Endothelial cell (in vitro differentiated cells): ENCODE measurements at places on chromosomes 1 and 21. TPM values are rescaled to one million over a fixed set of nuclear protein-coding genes. Genes with fewer than 3 reads are reported as not detected.

DNA sequence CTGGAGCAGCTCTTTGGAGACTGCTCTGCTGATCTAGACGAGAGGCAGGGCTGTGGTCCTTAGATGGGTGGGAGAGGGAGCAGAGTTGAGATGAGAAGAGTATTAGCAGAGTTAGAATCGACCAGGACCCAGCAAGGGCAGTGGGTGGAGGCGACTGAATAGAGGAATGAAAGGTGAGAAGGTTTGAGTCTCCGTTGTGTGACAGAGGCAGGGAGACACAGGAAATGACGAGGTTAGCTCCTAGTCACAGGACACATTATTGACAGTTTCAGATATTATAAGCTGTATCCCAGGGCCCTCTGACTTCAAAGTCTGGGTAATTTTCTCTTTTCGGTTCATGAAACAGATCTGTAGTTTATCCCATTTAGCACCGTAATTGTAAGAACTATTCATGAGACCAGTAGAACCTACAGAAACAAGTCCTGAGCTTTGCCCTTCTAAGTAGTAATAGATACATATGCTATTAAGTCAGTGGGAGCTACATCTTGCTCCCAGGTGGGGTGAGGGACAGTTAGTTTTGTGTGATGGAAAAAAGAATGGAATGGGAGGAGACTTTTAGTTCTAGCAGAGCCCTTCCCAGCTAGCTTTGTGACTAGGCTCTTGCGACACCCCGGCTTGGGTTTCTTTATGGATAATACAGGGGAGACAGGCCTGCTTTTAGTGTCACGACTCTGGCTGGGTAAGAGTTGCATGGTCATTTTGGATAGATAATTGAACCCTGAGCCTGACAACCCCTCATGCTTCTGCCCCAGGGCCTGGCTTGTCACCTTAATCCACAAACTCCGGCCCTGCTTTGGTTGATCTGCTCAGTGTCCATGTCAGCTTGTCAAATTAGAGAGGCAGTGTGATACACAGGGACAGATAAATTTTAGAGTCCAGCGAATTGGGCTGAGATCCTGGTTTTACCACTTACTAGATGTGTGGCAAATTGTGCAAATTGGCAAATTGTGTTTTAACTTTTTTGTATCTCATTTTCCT, 70.2 kb downstream of the UCK2 start:
- no peak overlapping the region for H3K4me3 ChIP-seq
- H3K4me1 ChIP-seq, result peaks cover 46% of the 10 kb centered on the region
- peaks cover 43% of the 10 kb centered on the region for H3K36me3 ChIP-seq
- peak overlapping the region; percentile 32 for H3K27ac ChIP-seq

- peaks cover 4% of the 10 kb centered on the region for H3K36me3 ChIP-seq
- peaks cover 52% of the 10 kb centered on the region for H3K4me1 ChIP-seq
- peaks cover 10% of the 10 kb centered on the region for H3K27me3 ChIP-seq
- no peak for DNase-seq
- no peak overlapping the region for H3K27ac ChIP-seq
Measured at GRCh38 chr1:203663821-203664220, 37.2 kb downstream of the ATP2B4 start.

DNA sequence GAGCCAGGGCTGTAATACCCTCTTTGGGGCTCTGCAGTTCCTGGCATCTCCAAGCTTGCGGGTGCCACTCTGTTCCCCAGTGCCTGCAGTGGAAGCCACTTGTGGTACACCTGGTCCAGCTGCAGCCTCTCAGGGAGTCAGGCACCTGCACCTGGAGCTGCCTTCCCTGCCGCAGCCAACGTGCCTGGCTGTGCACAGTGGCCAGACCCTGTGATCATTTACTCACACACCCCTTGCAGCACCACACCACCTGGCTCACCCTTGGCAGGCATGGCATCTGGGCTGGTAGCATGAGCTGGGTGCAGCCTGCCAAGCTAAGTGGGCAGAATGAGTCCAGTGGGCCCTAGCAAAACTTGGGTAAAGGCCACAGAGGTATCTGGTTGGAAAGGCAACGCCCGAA, 51.1 kb upstream of the NTPCR start:
- no peak overlapping the region for H3K4me3 ChIP-seq
- peaks cover 3% of the 10 kb centered on the region for H3K36me3 ChIP-seq
- no peaks in the 10 kb centered on the region for H3K27me3 ChIP-seq
- no peak for DNase-seq
- no peaks in the 10 kb centered on the region for H3K4me1 ChIP-seq
- H3K27ac ChIP-seq, result no peak overlapping the region

GRCh38 chr1:233935297-233935868, 30.9 kb downstream of the SLC35F3 start:
- no peaks in the 10 kb centered on the region for H3K36me3 ChIP-seq
- H3K4me1 ChIP-seq, result peaks cover 6% of the 10 kb centered on the region
- no peak overlapping the region for H3K27ac ChIP-seq

DNA sequence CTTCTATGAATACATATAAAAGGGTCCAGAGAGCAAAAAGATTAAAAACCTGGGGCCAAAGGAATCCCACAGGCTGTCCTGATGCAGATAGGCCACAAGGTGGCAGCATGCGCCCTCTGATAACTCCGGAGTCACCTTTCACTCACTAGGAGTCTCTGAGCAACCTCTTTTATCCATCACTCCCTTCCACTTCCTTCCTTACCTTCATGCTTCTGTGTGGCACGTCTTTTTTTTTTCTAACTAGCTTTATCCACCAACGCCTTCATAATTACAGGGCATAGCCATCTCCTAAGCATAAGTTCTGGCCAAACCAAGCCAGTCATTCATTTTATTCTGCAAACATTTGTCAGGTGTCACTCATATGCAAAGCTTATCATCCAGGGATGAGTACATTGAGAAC, 3.9 kb upstream of the PGLYRP4 start:
- no peak overlapping the region for H3K27ac ChIP-seq
- H3K27me3 ChIP-seq, result peaks cover 3% of the 10 kb centered on the region
- no peaks in the 10 kb centered on the region for H3K36me3 ChIP-seq
- peaks cover 34% of the 10 kb centered on the region for H3K4me1 ChIP-seq

DNA sequence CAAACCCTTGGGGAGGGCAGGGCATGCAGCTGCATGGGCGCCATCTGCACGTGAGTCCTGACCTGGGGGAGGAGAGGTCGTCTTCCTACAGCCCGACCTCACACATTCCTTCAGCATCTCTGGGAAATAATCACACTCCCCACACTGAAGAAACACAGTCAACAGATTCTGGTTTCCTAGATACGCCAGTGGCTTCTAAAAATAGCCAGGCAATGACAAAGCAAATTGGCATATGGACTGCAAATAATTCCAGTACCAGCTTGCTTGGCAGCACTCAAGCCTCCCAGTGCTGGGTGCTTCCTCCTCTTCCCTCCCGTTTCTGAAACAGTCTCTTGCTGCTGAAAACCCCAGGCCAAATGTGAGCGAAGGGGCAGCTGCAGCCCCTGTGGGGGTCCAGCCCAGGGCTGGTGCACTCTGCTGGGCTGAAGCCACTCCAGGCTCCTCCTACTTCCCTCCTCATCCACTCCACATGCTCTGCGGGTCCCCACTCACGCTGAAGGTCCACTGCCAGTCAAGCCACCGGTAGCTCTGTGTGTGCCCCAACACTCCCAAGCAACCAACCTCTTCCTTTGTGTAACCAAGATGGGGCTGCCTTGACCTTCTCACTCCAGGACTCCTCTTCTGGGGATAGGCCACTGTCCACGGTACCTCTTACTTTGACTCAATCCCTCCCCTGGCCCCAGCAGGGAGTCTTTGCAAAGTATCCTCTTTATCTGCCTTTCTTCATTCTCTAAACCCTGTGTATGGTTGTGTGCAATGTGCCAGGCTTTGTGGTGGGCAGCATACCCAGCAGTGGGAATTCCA, 69.0 kb downstream of the KCND3 start:
- no peak for DNase-seq
- H3K27me3 ChIP-seq, result peaks cover 11% of the 10 kb centered on the region
- no peak overlapping the region for H3K4me3 ChIP-seq
- no peaks in the 10 kb centered on the region for H3K4me1 ChIP-seq

DNA sequence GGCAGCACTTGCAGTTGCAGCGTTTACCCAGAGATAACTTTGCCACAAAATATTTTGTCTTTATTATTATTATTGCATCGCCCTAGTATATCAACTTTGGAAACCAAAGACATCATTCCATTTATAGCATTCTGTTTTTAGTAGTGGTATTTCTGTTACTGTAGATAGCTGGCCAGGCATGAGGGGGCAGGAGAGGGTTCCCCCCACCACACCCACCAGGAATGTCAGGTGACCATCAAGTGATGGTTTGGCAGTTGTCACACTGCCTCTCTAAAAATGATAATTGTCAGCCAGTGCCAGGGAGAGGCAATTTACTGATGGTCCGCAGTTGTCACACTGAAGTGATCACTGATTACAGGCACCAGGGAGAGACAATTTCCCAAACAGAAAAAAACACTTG, 135.6 kb downstream of the TSEN15 start:
- no peak overlapping the region for H3K27ac ChIP-seq
- no peaks in the 10 kb centered on the region for H3K27me3 ChIP-seq
- DNase-seq, result no peak
- no peaks in the 10 kb centered on the region for H3K36me3 ChIP-seq
- H3K4me3 ChIP-seq, result no peak overlapping the region

DNA sequence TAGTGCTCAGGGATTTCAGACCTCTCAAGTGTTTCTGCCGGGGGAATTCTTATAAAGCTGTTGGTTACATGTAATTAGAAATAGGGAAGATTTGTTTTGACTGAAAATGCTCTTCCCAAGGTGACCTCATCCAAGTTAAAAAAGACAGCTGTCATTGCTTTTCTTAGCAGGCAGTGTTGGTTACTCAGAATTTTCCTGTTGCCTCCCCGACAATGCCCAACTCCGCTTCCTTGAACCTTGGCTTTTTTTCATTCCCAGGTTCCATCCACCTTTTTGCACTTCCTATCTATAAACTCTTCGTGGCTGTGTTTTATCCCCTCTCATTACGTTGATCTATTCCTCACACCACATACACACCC, 825 bp upstream of the DPH5 start:
- no peaks in the 10 kb centered on the region for H3K36me3 ChIP-seq
- H3K4me3 ChIP-seq, result peak overlapping the region; percentile 98
- peak overlapping the region; percentile 79 for H3K27ac ChIP-seq
- H3K4me1 ChIP-seq, result peaks cover 34% of the 10 kb centered on the region
- no peak for DNase-seq

FAAH gene
- total RNA-seq, result 2.7 TPM

BARHL2 gene
- not detected for total RNA-seq

EPS8L3 gene
- not detected for total RNA-seq

TSPEAR gene
- not detected for total RNA-seq

TCP10L gene
- 0.31 TPM for total RNA-seq

BMP8A gene
- not detected for total RNA-seq
